ENCODE measurements at places on chromosomes 3 and 15.

- DNase-seq: peak; percentile 64
These were observed 148.9 kb upstream of the IL12A start for GRCh38 chr3:159839561-159840379.

- peak; percentile 8 for DNase-seq
These were observed at the start of gene ZDHHC23 for GRCh38 chr3:113947372-113948014. Gene ZDHHC23 (plus strand): TSS chr3:113948013. CDS start chr3:113948803, 790 bp downstream.

DNA sequence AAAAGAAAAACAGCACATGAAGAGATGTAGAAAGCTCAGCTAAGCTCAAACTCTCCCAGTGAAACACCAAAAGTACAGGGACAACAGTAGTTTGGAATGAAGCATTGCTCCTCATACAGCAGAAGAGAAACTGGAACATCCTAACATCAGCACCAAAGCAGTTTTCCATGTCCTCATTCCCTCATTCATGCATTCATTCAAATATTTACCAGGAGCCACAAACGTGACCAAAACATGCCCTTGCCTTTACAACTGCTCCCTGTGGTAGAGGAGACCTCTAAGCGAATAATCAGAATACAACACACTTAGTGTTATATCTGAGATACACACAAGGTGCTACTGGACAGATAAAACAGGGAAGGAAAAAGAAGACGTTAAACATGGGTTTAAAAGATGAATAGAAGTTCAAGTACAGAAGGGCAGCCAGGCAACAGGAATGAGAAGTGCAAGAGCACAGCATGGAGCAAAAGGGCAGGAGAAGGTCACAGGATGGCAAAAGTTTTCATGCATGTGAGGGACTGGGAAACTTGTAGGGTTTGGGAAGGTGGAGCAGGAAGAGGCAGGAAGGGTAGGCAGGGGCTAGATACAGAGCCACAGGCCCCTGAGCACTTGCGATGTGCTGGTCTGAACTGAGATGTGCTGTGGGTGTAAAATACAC, 58.5 kb upstream of the LMCD1 start:
- no peak for DNase-seq

DNA sequence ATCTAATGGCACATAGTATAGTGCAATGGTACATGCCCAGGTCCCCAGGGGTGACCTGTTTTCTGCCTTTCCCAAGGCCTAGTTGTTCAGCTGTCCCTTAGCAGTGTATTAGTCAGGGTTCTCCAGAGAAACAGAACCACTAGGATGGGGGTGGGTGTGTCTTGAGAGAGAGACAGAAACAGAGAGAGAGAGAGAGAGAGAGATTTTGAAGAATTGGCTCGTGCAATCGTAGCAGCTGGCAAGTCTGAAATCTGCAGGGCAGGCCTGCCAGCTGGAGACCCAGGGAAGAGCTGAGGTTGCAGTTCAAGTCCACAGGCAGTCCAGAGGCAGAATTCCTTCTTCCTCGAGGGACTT, 90.6 kb upstream of the RNF7 start:
- no peak for DNase-seq

GRCh38 chr3:43286841-43287499, 630 bp downstream of the SNRK start:
- no peak for DNase-seq

DNA sequence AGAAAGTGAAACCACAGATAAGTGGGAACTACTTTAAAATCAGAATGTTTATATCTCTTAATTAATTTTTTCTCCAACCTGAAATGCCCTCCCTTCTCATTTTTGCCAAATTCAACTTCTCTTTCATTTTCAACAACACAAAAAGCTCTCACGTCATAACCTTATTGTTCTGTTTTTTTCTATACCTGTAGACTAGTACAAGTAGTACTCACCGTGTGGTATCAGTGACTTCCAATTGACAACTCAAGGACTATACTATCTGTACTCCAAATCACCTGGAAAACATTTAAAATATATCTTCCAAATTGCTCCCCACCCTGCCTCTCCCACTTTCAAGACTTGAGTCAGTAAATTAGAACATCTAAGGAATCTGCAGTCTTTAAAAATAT, 72.8 kb upstream of the ZNF280D start:
- no peak for DNase-seq

DNA sequence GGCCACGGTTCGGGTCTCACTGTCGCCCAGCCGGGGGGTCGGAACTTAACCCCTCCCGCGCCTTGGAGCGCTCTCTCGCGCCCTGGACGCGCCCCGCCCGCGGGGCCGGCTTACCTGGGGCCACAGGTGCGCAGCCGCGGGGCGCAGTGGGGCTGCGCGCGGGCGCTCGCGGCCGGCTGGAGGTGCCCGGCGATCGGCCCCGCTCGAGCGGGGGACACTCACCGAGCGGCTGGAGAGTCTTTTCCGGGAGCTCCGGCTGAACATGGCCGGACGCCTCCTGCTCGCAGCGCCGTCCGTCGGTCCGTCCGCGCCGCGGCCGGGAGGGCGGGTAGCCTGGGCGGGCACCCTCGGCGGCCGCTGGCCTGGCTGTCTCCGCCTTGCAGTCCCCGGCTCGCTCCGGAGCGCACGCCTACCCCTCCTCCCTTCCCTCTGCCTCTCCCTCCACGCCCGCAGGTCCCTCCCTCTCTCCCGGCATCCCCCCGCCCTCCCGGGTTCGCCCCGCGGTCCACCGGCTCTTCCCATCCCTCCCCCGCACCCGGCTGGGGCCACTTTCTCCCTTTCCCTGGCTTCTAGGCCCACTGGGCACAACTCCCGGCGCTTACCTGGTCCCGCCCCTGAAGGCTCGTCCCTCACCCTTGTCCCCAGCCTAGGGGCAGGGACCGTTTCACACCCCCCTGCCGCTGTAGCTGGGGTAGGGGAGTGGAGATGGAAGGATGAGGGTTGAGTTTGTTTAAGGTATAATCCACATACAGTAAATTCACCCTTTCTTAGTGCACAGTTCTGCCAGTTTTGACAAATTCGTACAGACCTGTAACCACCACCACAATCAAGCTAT, 220.1 kb upstream of the PRICKLE2 start:
- no peak for DNase-seq

DNA sequence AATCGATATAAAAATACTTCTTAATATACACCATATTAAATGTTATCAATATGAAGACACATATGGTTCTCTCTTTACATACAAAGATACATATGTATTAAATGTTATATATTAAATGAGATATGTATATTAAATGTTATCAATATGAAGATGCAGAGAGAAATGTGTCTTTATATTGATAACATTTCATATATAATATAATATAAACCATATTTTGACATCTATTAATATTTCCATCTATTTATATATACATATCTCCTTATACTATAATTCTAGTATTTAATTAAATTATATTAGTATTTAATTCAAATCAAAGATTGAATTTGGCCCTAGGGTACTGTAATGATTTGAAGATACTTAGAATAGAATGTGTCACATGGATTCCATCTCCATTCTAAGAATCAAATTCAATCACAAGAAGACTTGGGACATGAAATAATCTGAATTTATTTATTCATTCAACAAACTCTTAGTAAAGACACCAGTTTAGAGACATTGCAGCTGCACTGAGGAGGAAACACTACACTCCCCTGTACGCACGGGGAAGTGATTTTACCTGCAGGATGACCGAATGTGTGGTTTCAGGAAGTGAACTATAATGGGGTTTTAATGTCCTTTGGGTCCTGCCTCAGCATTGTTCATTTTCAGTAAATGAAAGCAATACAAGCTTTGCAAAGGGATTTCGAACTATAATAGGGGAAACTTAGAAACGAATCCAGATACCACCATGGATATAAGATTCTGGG, 365.1 kb downstream of the MECOM start:
- DNase-seq: no peak

DNA sequence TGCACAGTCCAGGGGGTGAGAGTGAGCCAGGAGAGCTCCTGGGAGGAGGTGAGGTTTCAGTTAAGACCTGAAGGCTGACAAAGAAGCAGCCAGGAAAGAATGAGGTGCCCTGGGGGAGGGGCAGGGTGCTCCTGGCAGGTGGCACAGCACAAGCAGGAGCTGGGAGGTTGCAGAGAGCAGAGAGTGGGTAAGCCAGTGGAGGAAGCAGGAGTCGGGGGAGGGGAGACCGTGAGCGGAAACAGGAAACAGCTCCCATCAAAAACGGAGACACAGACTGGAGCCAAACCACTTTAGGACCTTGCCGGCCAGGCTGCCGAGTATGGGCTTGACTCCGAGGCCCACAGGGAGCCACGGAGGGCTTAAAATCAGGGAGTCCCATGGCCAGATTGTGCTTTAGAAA, 12.1 kb upstream of the FBLN2 start:
- DNase-seq: no peak

- DNase-seq: no peak
These were observed 421.2 kb upstream of the TPRG1 start for GRCh38 chr3:188750617-188751016.

GRCh38 chr3:104673981-104674380, 692.7 kb upstream of the ALCAM start:
- no peak for DNase-seq

DNA sequence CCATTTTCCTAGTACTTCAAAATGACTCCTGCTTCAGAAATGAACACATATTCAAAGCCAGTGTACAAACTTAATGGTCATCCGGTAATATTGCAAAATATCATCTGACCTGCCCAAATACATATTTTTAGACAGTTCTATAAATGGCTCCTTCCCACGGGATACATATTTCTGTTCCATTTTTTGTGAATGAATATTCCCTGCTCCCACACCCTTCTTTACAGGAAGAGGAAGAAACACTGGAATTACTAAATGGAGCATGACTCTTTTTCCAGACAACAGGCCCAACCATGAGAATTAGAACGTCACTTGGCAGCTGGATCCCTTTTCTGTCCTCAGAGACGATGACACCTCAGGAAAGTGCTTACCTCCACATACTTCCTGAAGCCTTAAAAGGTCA, 38.0 kb upstream of the CBLB start:
- DNase-seq: no peak

DNA sequence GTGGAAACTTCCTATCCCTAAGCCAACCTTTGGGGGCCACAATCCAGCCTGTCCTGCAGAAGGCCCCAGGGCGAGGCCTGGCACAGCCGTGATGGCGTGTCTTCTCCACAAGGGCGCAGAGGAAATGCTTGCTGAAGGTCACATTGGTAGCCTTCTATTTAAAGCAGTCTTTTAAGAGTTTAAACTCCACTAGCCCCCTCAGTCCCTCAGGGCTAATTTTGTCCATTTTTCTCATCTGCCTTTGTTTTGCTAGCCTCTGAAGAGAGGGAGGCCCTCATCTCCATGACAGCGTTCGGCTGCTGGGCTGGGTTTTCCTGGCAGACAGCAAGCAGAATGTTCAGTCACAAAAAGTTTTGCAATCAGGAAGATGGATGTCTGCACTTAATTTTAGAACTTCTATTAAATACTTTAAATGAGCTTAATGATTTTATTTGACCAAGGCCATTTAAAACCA, 40.8 kb downstream of the RARB start:
- DNase-seq: no peak

DNA sequence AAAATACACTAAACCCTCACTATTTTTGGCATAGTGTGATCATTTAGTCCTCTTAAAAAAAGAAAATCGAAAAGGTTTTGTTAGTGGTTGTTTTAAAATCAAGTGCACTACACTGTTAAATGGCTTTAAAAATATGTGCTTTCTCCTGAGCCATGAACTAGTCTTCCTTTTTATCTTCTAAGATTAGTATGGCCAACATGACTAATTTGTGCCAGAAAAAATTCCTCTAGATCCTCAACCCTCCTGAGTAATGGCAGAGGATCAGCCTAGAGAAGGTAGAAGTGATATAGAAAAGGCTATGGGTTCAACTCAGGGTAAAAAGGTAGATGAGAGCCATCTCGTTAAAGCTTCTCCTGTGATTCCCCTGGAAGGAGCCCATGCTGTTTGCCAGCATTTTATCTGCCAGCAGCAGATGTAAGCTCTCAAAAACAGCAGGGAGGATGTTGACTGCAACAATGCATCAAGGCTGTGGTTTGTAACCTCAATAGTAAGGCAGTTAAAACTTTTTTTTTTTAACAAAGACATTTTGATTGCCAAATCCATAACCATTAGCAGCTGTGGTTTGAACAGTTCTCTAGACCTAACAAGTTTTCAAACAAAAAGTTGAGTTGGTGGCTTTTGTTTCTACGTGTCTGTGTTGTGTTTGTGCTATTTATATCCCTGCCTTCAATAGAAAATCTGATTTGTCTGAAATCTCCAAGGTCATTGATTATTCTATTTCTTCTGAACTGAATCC, 30.2 kb upstream of the ZNF609 start:
- DNase-seq: no peak

DNA sequence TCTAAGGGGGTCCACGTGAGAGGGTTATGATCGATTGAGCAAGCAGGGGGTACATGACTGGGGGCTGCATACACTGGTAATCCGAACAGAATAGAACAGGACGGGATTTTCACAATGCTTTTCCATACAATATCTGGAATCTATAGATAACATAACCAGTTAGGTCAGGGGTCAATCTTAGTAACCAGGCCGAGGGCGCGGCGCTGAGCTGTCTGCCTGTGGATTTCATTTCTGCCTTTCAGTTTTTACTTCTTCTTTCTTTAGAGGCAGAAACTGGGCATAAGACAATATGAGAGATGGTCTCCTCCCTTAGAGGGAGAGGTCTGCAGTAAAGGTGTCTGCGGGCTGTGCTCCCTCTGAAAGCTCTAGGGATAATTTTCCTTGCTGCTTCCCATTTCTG, 261.3 kb downstream of the XXYLT1 start:
- DNase-seq: no peak

GRCh38 chr15:40320931-40321371, 2.5 kb upstream of the INAFM2 start:
- peak; percentile 81 for DNase-seq

GRCh38 chr15:45199136-45199810, 11.5 kb upstream of the SHF start:
- DNase-seq: no peak

- DNase-seq: no peak
These were observed 143.8 kb downstream of the SV2B start for GRCh38 chr15:91243826-91244225.

DNA sequence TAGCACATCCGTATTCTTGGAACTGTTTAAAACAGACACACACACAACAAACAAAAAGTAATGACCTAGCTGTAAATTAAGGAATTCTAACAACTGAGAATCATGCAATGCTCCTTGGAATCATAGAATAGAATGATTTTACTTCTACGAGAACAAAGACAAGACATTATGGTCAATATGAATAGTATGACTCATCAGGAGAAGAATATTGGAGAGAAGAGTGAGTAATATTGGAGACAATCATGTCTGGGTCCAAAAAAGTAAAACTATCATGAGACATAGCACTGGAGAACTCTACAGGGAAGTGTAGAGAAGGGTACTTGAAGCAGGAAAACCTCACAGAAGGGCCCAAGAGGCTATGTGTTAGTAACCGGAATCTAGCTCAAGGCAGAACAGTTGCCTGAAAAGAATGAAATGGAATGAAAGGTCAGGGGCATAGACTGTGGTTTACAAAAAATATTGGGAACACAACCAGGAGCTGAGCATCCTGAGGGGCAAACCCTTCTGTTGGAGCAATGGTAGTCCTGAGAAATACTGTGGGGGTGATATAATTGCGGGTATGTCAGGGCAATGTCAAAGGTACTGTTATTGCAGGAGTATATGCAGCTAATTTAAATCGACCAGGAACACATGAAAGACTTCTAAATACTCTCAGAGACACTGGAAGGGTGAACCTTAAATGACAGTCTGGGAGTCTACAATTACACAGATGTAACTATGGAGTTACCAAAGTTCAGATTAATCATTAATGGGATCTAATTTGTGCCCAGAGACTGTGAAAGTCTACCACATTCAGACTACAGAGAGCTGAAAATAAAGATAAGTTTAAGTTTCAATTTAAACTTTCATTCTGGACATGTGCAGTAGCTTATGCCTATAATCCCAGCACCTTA, 201.2 kb downstream of the BCHE start:
- no peak for DNase-seq

Measured in bone marrow (tissue), 2 donors.